ENCODE measurements at places on chromosomes 4 and X.

GRCh38 chrX:63934791-63935190 is 149.8 kb upstream of the ARHGEF9 start:
- DNase-seq: no peak

DNA sequence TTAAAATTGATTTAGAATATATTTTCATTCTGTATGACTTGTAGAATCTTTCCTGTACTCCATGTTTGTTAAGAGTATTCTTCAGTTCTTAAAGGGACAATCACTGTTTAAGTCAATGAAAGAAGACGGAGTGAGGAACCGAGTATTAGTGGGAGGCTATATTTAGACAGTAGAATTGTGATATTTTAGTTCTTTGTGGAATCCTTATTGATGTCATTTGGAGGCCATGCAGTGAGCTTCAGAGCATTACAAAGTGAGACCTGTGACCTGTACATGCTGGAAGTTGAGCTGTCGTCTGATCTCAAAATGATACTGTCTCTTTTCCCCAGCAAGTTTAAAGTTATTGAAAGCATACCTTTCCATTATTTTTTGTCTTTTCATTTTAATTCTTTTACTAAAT is 394.7 kb downstream of the GALNTL6 start:
- DNase-seq: no peak

GRCh38 chr4:793941-794621 is 31.8 kb downstream of the CPLX1 start:
- DNase-seq: no peak

DNA sequence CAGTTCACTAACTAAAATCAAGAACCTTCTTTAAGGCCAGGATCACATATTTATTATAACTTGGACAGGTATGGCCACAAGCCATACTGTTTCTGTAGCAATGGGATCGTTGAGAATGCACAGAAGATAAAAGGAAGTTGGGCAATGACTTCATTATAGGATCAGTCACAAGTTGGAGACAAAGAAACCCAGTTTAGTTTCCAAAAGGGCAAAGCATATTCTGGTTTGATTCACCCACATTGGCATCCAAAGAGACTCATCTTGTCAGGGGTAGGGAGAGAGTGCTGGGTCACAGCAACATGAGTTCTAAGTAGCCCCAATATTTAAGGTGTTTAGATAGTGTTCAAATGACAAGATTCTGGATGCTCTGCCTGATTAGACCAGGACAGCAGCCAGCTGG is 317.1 kb upstream of the GALNT7 start:
- DNase-seq: no peak

- no peak for DNase-seq
These were observed 33.8 kb downstream of the WWC2 start for GRCh38 chr4:183132865-183133264.

GRCh38 chr4:119231491-119231890 is 19.0 kb downstream of the USP53 start:
- DNase-seq: no peak

DNA sequence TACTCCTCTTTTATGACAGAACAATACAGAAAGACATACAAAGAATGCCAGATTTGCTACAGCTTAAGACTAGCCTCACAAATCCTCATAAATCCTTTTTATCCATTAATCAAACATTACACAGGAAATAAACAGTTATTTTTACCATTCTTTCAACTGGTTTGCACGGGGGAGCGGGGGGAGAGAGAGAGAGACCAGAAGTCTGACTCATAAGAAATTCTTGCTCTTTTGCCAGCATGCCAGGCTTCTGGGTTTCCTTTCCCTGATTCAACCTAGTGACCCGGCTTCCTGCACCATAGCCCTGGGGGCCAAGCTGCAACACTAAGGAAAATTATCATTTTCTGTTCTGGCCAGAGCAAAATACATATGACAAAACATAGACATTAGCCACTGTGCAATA is 6.8 kb upstream of the RRAGB start:
- DNase-seq: no peak

DNA sequence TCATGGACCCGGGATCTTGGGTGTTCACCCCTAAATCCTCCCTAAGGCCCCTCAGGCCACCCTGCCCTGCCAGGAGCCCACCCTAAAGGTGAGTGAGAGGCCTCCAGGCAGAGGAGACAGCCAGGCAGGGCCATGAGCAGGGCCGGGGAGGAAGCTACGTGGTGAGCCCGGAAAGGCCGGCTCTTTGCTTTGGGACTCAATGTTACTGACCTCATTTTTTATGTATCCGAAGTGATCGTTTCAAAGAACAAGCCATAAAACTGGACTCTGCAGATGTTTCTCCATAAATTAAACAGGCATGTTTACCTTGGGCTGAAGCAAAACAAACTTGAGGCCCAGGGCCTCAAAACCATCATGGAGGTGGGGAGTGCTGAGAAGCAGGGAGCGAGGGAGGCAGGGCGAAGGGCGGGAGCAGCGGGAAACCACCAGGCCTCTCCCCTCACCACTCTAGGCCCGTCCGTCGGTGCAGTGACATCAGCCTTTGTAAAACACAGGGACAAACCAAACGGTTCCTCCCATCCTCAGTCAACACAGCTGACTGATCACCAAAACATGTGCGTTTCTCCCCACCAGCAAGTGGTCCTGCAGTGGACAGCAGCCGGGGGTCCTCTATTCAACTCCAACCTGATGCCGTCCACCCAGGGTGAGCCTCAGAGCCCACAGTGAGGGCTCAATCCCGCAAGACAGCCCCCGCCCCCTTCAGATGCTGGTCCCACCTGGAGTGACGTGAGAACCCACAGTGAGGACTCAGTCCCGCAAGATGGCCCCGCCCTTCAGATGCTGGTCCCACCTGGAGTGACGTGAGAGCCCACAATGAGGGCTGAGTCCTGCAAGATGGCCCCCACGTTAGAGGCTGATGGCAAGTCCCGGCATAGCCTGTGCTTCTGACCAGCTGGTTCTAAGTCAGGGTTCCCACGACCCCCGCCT is 102.9 kb upstream of the LRPAP1 start:
- no peak for DNase-seq

DNA sequence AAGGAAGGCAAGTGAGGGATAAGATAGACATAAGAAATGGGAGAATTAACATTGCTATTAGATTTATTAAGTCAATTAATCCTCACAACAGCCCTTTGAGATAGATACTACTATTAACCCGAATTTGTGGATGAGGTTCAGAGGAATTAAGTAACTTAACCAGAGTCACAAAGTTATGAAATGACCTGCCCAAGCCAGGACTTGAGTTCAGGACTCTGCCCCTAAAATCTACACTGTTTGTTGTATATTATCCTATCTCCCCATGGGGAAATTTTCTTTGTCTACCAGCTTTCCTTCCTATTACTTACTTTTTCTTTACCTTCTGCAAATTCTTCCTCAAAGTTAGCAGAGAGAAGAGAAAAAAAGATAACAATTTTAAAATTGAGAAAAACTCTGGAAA is 33.4 kb upstream of the UBQLN2 start:
- DNase-seq: no peak

DNA sequence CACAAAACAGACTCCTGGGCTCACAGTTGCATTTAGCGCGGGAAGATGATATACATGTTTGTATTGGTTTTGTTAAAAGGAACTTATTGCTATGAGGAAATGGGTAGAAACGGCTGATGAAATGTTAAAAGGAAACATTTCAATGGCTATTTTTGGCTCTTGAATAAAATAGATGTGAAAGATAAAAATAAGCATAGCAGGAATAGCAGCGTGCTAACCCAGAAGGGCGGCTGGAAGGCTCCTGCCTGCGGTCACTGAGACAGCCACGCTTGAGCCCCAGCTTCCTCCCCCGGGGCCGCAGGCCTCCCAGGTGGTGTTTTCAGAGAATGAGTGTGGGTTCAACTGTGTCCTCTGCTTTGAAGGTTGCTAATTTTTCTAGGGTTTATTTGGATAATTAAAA is 35.0 kb upstream of the CLCN4 start:
- no peak for DNase-seq

DNA sequence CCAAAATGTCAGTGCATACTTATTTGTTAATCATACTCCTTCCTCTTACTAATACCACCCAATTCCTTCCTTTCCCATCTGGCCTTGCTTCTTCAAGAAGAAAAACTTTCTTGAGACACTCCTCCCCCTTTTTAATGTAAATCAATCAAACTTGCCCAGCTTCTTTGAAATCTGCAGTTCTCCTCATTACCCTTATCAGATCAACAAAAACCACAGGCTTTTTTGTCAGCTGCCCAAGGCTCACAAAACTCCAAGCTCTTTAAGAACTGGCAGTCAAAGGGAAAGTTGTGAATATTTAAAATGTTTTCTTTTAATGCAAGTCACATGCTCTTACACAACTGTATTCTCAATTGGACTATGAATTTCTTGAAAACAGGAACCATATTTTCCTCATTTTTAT is 11.3 kb upstream of the MYOZ2 start:
- DNase-seq: no peak

DNA sequence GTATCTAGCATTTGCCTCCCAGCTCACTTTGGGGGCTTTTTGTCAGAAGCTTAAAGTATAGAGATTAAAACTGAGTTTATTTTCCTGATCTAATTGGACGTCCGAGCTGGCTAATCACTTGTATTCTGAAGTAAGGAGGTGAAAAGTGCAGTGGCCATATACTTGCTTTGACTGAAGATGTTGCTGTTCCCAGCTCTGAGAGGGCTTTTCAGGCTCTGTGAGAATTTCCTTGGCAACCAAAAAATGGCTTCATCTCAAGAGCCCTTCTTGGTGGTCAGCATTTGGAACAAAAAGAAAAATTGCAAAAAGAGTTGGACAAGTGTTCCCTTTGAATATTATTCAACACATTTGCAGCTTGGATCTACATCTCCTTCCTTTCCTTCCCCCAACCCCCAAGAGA is 67.0 kb downstream of the SLC4A4 start:
- no peak for DNase-seq

DNA sequence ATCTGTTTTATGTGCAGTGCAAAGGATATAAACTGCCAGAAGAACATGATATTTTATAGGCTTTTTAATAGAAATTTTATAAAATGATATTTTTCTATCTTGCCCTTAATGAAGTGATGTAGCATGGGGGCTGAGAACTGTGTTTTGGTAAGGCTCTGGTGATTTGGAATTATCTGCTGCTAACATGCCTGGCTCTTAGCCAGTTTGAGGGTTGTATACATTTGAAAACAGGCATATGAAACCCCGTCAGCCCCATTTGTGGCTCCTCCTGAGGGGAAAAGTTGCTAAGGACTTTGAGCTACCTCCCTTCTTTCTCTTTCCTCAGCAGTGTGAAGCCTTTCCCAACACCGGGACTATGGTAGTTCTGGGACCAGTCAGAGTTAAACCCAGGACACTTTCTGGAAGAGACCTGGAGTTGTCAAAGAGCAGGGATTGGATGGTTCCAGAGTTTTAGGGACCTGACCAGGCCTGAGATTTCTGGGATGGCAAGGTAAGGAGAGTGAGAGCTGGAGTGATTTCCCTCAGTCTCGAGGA is 4.7 kb downstream of the SFRP2 start:
- no peak for DNase-seq

DNA sequence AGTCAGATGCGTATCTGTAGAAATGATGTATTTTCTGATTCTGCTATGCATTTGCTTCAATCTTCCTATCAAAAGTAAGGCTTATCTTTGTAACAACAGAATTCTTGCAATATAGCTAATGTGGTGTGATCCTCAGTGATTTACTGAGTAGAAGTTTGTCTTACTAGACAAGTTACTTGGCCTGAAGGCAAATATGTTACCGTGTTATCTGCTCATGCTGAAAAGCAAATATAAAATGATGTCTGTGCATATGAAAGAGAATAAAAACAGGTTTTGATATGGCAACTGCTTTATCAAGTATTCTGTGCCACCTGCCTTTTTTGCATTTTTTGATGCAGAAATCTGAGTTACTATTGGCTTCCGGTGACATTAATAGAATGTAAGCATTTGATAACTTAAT is 92.6 kb downstream of the TIGD2 start:
- DNase-seq: no peak

DNA sequence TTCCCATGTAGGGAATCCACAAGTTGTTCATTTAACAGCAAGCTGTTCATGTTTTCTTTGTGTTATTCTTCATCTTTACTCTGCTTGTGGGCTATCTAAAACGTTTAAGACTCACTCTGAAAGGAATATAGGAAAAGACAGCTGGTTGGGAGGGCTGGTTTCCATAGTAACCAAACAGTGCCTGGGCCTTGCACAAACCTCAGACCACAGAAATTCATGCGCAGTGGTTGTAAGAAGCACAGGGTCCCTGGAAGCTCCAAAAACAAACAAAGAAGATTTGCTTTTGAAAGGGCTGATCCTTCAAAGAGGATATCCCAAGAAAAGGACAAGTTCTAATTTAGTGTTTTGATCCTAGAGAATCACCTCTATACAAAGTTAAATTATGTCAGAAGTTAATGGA is 7.8 kb downstream of the SERTM2 start:
- no peak for DNase-seq

- no peak for DNase-seq
These were observed 265.8 kb upstream of the SMIM31 start for GRCh38 chr4:164488114-164488513.

DNA sequence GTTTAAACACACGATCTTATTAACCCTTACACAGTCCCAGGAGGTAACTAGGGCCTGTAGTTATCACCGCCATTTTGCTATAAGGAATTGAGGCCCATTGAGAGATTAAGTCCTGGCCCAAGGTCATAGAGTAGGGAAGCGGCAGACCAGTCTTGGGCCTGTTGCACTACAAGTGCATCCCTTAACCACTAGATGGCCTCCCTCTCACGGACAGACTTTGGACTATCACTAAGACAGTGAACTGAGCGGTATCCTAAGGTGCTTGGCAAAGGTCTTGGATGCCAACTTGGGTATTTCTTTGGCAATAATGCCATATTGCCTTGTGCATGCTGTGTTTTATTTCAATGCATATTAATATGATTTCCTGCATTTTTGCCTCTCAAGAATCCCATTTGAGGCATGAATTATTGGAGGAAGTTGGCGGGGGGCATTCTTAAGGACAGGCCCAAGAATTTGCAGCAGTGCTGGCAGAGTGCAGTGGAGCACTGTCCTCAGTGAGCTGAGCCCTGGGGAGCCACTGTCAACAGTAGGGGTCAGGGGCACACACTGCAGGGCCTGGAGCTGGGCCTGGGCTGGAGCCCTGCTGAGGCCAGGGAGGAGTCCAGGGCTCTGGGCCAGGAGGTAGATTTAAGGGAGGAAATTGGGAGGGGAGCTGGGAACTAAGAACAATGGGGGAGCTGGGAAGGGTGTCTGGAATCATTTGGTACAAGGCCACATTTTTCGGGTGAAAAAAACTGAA is 147.4 kb downstream of the SMIM20 start:
- no peak for DNase-seq

DNA sequence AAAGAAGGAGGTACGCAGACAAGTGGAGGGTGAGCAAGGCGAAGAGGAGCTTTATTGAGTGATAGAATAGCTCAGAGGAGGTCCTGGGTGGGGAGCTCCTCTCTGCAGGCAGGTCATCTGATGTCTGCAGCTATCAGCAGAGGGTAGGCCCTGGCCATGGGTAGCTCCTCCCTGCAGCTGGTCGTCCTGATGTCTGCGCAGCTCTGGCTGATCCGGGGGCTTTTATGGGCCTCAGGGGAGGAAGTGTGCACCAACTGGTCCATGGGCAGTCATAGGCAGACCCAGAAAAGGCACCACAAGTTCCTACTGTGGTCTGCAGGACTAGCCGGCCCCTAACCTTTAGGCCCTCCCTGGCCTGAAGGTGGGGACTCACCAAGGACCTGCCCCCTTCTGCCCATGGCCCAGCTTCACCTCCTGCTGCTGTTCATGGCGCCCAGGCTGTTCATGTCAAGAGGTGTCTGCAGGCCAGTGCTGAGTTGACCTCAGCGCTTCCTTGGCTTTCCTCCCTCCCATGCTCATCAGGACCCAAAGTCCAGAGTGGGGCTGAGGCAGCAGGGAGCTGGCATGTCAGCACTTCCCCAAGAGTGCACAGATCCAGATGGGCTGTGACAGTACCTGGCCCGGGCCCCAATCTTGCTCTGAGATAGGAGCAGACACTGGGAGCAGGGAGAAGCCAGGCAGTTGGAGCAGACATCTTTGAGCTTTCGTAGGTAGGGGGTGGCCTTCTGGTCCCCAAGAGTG is 46.1 kb downstream of the ARAP2 start:
- no peak for DNase-seq

Data from esophagus squamous epithelium (tissue), 5 donors.